ENCODE measurements at places on chromosomes 1 and 21.

DNA sequence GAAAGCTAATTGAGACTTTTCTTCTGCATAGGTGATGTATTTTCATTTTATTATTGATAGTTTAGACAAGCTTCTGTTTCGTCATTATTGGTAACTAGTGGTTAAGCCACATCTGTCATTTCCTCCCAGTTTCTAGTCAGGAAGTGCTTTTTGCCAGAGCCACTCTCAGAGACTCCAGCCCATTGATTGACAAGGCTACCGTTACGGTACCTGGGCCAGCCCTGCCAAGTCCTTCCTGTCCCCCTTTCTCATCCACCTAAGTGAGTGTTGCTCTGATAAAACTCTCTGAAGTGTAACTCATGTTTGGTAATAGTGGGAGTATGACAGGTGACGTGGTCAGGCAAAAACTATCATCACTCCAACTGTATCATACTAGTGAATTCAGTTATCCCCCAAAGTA, 29.6 kb upstream of the AGL start:
- no peak for DNase-seq

DNA sequence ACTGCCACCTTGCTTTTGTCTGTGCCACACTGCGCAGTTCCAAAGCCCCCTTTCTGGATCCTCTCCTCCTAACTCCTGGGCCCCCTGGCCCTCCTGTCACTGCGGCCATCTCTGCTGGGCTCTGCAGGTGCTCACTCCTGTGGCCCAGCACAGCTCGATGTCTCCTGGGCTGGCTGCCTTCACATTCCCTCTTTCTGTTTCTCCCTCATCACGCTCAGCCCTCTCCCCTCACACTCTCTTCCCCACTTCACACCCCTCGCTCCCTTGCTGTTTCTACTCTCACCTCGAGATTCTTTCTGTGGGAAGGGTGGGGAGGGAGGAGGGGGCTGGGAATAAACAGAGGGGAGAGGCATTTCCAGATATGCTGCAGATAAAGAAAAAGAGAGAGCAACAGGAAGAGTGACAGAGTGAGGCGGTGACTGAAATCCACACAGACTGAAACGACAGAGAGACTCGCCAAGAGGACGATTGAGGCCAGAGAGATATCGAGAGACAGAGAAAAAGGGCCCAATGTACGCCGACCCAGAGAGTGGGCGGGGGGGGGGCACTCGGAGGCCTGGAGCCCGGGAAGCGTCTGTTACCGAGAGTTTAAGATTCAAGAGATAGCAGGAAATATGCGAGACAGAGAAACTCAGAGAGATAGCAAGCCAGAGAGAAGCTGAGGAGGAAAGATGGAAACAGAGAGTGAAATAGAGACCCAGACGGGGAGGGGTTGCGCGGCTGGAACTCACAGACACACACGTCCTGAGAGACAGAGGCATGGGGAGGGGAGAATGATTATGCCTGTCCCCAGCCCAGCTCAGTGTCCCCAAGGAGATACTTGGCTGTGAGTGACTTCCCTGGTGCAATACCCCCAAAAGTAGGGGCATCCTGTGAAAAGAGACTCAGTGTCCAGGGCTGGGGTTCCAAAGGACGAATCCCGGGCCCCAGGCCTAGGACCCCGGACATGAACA, 666 bp downstream of the CSF3R start:
- DNase-seq: no peak

GRCh38 chr21:45341779-45342178, 54.1 kb upstream of the POFUT2 start:
- no peak for DNase-seq

DNA sequence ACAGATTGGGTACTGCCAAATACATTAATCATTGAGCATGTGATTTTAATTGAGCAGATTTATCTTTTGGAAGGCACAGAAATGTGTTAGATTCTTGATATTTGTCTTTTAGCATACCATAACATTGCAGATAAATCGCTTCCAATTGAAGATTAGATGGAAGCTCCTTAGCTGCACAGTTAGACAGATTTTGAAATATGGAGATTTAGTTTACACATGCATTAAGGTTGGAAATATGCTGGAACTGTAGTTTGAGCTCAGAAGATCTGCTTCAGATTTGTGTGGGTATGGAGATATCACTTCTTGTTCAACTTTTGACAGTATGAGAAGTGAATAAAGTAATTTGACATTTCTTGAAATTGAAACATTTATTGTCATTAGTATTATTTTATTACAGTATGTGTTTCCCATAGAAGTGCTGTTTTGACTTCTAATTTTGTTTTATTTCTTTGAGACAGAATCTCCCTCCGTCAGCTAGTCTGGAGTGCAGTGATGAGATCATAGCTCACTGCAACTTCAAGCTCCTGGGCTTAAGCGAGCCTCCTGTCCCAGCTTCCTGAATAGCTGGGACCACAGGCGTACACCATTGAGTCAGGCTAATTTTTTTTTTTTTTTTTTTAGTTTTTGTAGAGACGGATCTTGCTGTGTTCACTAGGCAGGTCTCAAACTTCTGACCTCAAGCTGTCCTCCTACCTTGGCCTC, 29.1 kb downstream of the THRAP3 start:
- DNase-seq: no peak

DNA sequence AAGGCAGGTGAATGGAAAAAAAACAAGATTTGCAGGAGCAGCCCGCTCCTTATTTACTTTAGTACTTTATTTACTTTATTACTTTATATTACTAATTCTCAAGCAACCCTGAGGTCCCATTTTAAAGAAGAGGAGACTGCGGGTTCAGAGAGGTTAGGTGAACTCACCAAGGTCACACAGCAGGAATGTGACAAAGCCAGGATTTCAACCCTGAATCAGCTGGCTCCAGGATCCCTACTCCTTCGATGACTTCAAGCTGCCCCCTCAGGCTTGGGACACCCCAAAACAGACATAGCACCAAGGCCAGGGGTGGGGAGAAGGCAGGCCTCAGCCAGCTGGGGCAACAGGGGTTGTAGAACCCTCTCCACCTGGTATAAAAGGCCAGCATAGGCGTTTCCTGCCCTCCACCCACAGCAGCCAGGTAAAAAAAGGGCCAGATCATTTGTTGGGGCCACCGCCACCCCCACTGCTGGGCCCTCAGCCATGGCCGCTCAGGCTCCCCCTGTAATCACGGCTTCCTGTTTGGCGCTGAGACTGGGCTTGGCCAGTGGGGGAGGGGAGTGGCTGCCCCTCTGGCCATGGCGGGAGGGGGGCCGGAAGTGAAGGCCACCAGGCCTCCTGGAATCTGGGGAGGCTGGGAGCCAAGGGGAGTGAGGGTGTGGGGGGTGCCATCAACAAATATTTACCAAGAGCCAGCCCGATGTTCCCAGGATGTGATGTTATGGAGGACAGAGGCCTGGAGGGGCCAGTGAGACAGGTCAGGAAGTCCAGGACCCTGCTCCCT, 6.6 kb downstream of the SDC3 start:
- no peak for DNase-seq

- no peak for DNase-seq
These were observed 159.5 kb upstream of the RNPC3 start for GRCh38 chr1:103365860-103366569.

DNA sequence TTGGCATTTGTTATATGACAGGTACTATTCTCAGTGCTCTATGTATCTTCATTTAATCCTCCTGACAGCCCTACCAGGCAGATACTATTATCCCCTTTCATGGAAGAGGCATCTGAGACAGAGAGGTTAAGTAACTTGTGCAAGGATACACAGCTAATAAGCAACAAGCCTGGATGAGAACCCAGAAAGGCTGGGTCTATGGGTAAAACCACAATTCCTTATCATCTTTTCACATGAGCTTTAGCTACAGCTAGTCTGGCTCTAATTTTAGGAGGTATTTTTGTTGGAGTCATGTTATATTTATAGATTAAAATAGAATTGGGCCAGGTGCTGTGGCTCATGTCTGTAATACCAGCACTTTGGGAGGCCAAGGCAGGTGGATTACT, 27.7 kb downstream of the DNTTIP2 start:
- no peak for DNase-seq
